ENCODE measurements at places on chromosomes 1 and 21.
A peak's percentile ranks its signal among the peaks of the same experiment; 100 is the strongest.

GRCh38 chr1:15352128-15352957, 57.3 kb upstream of the EFHD2 start:
- DNase-seq: no peak

DNA sequence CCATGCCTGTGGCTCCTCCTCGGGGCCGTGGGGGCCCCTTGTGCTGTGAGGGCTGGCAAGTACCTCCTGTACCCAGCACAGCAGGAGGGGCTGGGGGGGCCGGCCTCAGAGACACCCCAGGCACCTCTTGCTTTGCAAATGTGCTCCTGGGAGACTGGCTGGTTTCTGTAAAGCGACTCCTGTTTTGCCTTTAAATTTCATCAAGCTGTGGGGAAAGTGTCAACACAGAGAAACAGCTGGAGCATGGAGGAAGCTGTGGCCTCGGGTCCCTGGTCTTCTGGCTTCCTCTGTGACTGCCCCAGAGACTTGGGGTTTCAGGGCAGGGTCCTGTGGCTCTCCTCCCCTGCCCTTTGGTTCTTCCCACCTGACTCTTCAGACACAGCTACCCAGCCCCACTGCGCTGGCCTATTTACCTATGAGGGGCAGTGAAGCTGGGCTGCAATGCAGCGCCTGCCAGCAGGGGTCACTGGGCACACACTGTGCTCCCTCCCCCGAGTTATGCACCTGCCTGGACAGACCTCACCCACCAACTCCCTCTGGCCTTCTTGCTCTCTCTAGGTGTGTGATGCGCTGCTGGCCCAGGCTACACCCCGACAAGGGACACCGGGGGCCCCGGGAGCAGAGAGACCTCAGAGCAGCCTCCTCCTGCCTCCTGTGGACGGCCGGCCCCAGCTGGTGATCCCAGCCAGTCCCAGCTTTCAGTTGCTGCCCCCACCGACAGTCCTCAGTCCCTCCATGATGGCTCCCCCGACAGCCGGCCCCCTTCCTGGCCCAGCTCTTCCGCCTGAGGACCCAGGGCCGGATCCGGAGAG, 17.6 kb upstream of the PEX10 start:
- DNase-seq: no peak

GRCh38 chr1:87292684-87293493, 35.8 kb upstream of the LMO4 start:
- DNase-seq: no peak

- DNase-seq: no peak
Measured at GRCh38 chr1:35559317-35559944, 1.8 kb downstream of the NCDN start.

DNA sequence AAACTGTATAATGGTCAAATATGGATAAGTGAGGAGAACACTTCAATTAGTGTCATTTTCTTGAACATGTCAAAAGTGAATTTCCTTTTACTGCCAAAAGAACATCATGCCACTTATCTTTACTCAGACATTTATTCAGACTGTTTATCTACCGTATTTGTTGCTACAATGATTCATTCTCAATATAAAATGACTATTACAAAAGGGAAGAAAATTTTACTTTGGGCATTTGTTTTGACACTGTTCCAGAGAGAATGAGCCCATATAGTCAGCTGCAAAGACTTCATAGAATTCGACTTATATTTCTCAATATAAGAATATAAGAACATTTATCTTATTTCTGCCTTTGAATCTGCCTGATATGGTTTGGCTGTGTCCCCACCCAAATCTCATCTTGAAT, 1699.1 kb downstream of the BRINP3 start:
- DNase-seq: no peak

DNA sequence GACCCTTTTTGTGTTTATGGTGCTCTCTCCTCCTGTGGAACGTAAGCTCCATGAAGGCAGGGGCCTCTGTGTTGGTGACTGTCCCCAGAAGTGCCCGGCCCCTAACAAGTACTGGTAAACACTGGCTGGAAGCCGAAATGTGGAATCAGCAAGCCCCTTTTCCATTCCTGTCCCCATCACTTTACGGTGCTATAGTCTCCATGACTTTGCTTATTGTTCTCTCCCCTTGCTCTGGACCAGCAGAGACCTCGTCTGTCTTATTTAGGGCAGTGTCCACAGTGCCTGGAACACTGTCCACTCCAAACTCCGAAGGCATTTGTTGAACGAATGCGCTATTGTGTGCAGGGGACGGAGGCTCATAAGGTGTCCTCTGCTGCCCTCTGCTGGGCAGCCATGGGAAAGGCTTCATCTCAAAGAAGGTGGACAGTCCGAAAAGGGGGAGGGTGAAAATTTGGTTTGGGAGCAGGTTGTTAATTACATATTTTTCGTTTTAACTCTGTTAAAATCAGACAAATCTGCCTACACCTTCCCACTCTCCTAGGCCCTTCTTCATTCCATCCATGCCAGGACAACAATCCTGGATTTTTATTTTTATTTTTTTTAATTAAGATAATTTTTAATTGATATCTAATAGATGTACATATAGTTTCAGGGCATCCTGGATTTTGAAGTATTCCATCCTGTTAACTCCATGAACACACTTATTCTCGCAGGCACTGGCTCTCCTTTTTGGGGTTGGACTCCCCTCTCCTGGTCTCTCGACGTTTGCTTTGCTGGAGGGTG, 115.6 kb downstream of the PGBD5 start:
- DNase-seq: peak; percentile 94

GRCh38 chr1:181778640-181779260, 282.8 kb downstream of the ZNF648 start:
- DNase-seq: no peak

- no peak for DNase-seq
Measured at GRCh38 chr21:30758306-30758705, 3.1 kb upstream of the KRTAP21-1 start.

Data from D721Med (cell line).